ENCODE measurements at places on chromosomes 12 and 14.

GRCh38 chr12:108751821-108752220 is 20.5 kb upstream of the CORO1C start:
- no peak for DNase-seq

DNA sequence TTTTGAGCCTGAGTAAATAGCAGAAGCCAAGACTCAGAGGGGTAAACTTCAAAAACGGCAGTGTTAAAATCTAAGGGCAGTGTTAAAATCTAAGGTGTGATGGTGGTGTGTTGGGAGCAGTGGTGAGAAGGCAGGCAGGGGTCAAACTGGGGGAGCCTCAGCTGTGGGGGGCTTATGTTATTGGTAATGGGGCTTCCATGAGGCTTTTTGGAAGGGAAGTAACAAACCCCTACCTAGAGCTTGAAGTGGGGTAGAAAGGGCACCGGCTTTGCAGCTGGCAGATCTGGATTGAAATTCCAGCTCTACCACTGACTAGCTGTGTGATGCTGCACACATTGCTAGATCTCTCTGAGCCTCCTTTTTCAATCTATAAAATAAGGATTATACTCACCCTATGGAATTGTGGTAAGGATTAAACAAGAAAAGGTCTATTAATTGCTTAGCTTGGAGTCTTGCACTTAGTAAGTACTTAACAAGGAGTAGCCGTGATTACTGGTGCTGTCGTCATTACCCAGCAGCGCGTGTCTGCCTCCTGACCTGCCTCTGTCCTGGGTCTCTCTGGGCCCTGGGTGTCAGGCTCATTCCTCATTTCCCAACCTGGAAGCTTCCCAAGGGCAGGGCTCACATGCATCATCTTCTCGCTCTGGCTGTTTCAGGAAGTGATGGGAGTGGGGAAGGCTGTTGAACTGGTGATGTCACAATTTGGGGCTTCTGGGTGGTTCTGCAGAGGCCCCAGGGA is 18.5 kb upstream of the KRT80 start:
- DNase-seq = no peak

DNA sequence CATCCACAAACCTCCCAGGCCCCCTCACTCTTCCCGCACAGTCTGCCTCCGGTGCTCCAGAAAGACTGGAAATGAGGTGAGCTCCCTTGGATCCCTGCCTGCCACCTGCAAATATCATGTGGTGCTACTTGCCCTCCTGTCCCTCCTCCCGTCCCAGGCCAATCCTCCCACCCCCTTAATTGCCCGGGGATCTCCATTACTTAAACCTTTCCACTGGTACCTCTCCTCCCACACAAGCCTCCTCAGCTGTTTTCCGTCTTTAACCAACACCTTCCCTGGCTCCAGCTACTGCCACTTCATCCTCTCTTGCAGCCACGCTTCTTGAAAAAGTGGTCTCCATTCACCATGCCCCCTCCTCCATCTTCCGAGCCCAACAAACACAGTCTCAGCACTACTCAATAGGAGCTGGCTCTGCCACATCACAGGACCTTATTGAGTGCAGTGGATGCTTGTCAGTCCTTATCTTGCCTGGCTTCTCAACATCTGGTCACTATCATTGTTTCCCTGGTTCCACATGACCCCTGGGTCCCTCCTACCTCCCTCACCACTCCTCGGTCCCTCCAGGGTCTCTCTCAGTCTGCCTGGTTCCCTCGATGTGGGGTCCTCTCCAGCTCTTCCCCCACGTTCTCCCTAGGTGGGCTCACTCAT is 11.5 kb downstream of the FAIM2 start:
- no peak for DNase-seq

DNA sequence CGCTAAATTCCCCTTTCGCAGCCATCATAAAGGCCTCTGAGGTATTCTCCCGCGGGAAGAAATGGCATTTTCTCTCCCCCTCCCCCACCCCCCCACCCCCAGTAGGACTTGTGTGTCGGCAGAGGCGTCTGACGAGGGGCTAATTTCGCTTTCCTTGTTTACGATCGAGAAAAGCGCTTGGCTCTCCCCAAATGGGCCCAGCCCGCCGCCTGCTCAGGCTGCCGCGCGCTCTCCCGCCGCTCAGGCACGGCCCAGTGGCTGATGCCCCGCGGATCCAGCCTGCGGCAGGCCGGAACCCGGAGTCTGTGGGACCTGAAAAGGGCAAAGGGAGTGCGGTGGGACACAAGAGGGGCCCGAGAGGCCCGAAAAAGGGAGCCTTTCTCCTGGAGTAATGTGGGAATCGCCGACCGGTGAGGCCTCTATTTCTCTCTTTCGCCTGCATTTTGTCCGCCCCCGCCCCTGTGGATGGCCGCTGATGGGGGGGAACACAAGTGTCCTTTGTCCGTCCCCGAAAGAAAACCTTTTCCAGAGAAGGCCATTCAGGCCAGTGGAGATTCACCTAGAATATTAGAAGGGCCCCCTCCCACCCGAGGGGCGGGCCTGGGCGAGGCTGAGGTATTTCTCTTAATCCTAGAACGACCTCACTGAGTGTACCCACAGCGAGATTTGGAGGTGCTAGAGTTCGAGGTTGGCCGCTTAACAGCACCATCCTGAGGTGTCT is 9.0 kb upstream of the HOXC6 start:
- no peak for DNase-seq

Measured in CD4-positive, alpha-beta memory T cell (primary cell).